Astrocyte of the spinal cord (primary cell): ENCODE measurements at places on chromosomes 12 and 14.

- no peak for DNase-seq
Measured at GRCh38 chr14:100058777-100059437, 6.3 kb upstream of the EVL start.

GRCh38 chr12:112944024-112944690 is 5.9 kb downstream of the OAS3 start:
- no peak for DNase-seq

- no peak for DNase-seq
Measured at GRCh38 chr12:13780453-13780852, 200.9 kb downstream of the GRIN2B start.

DNA sequence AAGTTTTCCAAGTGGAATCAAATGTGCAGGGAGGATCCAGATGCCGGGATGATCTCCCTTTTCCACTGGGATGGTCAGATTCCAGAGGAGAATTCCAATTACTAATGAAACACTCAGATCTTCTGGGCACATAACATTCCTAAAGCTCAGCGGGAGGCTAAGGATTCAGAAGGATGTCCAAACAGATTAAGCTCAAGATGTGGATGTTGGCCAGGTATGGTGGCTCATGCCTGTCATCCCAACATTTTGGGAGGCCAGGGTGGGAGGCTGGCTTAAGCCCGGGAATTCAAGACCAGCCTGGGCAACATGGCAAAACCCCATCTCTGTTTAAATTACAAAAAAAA is 62.0 kb upstream of the PNMA1 start:
- DNase-seq = no peak

DNA sequence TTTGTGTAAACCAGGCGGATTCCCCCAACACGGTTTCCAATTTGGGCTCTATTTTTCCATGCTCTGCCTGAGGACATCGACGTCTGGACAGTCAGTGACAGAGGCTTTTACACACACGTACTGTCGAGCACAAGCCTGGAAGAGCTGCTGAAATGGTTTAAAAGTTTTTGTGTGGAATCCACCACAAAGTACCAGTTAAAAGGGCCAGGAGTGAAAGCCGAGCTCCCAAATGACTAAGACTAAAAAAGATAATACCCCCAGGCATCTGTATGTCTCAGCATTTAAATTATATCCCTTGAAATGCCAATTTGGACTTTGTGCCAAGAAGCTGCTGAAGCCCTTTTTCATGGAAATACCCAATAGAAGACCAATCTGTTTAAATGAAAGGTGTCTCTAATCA is 173.2 kb downstream of the EGLN3 start:
- DNase-seq = no peak

DNA sequence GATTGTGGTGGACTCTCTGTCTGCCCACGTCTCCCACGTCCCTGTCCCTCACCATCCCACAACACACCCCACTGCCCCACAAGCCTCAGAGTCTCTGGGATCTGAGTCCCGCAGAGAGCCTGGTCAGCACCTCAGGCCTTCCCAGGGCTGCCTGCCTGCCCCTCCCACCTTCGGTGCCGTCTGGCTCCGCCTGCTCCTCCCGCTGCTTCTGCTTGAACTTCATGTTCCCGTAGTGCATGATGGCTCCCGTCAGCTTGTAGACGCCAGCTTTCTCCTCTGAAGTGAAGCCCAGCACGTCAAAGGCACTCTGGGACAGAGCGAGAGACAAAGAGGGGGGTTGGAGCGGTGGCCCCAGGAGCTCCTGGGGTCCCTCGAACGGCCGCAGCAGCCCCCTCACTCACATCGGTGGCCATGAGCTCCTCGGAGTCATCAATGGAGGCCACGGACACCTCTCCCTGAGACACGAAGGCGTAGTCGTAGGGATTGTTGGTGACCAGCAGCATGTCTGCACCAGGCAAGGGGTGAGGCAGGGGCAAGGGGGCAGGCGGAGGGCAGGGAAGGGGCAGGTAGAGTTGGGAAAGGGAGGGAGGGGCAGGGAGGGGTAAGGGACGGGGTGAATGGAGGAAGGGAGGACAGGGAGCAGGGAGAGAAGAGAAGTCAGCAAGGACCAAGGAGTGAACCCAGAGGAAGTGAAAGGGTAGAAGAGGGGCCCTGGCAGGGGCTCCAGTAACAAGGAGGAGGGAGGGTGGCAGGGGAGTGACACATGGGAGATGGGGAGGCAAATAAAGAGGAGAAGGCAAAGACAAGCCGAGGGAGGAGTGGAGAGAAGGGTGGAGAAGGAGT is 5.6 kb downstream of the MYH6 start:
- DNase-seq = no peak
